ENCODE measurements at places on chromosomes 13 and 19.
A peak's percentile ranks its signal among the peaks of the same experiment; 100 is the strongest.

DNA sequence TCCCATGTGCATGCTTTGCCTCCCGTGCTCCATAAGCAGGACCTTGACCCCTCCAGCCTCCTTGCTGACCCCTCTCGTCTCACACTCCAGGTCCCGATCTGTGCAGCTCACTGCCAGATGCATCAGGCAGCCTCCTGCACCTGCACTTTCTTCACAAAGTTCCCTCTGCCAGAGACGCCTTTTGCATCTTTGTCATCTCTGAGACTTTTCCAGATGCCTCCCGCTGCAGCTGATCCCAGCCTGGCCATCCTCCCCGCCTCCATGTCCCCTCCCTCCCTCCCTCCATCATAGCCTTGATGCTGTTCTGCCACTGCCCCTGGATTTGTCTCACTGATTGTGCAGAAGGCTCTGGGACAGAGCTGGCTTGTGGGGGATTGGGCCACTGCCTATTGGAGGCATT, 29.9 kb downstream of the PPP1R37 start:
- DNase-seq, result no peak

GRCh38 chr19:56087647-56088496, 33.2 kb downstream of the ZNF787 start:
- peak; percentile 13 for DNase-seq

GRCh38 chr13:47539317-47539716, 461.8 kb downstream of the SUCLA2 start:
- no peak for DNase-seq

GRCh38 chr13:56622840-56623239, 517.9 kb upstream of the PRR20A start:
- DNase-seq, result no peak

DNA sequence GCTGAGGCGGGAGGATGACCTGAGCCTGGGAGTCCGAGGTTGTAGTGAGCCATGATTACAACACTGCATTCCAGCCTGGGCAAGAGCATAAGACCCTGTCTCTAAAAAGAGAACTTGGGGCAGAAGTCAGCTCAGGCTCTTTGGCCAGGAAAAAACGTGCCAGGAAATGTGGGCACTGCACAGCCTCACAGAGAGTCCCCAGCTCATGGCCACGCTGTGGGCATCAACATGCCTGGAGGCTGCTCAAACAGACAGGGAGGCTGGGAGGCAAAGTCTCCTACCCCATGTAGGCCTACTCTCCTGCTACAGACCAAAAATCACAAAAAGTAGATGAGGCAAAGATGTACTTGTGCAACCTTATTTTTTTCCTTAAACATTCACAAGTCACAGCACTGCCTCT, 49.4 kb downstream of the PEPD start:
- no peak for DNase-seq

All from GM12891 (cell line).